ENCODE measurements at places on chromosomes 7 and 10.

DNA sequence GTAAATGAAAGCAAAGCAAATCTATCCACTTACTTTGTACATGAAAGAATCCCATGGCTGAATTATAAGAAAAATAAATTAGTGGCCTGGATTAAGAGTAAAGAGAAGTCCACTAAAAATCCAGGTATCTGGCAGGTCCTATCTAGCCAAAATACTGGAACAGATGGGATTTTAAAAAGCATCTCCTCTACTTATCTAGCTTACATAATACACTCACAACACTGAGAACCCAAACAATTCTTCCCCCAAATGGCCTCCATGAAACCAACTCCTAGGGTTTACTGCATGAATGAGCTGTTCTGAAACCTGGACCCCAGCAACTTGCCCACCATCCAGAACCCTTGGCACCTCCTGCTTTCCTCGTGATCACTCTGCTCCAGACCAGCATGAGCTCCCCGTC is 61.3 kb downstream of the AFAP1L2 start:
- no peak for DNase-seq

- no peak for DNase-seq
Observed at GRCh38 chr7:142791502-142791901, 20.7 kb downstream of the PRSS2 start.

DNA sequence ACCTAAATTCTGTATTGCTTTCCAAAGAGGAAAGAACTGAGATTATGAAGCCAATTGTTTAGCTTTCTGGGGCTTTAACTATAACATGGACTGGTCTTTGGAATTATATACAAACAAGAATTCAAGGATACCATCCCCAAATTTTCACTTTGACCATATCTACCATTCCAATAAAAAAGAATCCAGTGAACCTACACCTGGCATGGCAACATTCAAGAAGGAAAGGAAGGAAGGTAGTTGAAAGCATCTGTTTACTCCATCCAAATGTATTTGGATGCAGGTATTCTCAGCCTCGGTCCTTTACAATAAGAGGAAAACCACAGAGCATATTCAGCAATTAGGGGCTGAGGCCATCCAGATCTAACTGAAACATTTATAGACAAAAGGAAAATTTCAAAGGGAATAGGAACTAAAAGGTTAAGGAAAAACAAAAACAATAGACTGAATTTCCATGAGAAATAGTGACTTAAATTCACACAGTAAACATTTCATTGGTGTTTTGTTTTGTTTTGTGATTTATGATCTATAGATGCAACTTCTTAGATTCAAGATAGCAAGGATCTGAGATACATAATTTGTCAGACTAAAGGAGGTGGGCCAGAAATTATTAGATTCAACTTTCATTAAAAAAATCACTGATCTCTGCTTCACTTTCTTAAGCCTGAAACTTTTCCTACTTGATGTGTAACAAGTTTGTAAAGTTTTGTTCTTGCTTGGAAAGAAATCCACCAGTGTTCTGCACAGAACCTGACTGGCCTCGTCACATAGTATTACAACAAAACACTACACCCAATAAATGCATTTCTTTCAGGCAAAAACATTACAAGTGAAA is 12.7 kb downstream of the SKIDA1 start:
- no peak for DNase-seq

GRCh38 chr10:7301006-7301778 is 109.6 kb downstream of the SFMBT2 start:
- DNase-seq: peak; percentile 12

DNA sequence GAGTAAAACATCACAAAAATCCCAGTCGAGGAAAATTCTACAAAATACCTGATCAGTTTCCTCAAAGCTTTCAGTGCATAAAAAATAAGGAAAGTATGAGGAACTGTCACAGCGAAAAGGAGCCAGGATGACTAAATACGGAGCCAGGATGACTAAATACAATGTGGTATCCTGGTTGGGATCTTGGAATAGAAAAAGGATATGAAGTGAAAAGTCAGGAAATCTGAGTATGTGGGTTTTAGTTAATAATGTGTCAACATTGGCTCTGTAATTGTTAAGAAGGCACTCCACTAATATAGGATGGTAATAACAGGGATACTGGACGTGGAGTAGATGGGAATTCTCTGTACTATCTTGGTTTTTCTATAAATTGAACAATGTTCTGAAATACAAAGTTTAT is 175.5 kb downstream of the SUGCT start:
- no peak for DNase-seq

DNA sequence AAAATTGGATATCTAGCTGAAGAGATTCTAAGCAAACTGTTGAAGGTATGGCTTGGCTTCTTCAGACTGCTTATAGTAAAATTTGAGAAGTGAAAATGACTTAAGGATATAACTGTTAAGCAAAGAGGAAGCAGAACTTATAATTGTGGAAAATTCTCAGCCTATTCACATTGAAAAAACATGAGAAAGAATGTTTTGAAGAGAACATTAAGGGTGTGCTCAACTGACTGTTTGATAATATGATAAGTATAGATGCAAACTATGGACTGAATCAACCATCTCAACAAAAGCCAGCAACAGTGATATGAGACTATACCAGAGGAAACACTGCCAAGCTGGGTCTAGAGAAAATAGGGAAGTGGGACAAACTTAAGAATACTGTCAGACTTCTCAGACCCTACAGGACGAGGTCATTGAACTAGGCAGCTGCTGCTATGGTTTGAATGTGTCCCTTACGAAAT is 133.1 kb upstream of the PPP1R3A start:
- DNase-seq: no peak

- no peak for DNase-seq
Observed at GRCh38 chr7:130615583-130615982, 53.0 kb downstream of the COPG2 start.

DNA sequence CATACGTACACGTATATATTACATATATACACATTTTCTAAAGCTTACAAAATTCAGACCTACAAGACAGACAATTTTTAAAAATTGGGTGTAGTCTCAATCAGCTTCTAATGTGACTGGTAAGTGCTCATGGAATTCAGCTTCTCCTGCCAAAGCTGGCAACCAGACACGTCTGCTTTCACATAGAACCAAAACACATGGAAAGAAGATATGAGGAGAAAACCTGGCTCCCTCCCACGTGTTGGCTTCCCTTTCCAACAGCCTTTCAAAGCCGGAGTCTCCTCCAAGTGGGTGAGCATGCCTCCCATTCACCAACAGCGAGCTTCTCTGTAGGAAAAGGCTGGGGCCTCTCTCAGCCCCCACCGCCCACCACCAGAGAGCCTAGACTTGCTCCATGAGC is 33.4 kb downstream of the CDCA7L start:
- DNase-seq: peak; percentile 70

GRCh38 chr10:61702584-61702983 is 39.9 kb downstream of the CABCOCO1 start:
- no peak for DNase-seq

GRCh38 chr10:127848226-127848625 is 44.5 kb downstream of the CLRN3 start:
- DNase-seq: no peak

DNA sequence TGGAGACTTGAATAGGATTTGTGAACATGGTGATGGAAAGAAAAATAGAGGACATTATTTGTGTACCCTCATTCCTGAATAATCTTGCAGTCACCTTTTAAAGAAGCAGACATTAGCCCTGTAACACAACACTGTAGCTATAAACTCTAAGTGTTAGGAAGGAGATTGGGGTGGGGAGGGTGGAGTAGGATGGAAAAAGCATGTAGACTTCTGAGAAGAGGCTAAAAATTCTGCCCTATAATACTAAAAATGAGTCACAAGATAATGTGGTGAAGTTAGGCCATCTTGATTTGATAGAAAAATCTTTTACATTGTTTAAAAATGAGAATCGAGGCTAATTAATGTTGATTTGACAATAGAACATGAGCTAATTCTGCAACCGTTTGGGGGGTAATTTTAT is 128.8 kb downstream of the LCOR start:
- no peak for DNase-seq

GRCh38 chr10:35874311-35875015 is 232.4 kb upstream of the FZD8 start:
- DNase-seq: peak; percentile 5

Data from fibroblast of pulmonary artery (primary cell).